ENCODE measurements at places on chromosomes 7 and 10.

DNA sequence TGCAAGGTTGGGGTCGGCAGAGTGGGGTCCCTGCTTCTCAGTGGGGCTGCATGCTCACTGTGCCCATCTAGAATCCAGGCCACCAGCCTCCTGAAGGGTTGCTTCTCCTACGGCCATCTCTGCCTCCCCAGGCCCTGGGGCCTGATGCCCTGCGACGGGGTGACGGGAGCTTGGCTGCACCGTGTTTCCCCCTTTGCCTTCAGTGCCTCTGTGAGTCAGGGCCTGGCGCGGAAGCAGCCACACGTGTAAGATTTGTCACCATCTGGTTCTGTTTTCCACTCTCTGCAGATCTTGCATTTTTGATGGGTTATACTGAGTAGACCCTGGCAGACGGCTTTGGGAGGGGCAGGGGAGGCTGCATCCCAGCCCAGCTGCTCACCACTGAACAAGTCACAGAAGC lies 7.2 kb downstream of the ADAMTS14 start:
- DNase-seq, result peak; percentile 81

DNA sequence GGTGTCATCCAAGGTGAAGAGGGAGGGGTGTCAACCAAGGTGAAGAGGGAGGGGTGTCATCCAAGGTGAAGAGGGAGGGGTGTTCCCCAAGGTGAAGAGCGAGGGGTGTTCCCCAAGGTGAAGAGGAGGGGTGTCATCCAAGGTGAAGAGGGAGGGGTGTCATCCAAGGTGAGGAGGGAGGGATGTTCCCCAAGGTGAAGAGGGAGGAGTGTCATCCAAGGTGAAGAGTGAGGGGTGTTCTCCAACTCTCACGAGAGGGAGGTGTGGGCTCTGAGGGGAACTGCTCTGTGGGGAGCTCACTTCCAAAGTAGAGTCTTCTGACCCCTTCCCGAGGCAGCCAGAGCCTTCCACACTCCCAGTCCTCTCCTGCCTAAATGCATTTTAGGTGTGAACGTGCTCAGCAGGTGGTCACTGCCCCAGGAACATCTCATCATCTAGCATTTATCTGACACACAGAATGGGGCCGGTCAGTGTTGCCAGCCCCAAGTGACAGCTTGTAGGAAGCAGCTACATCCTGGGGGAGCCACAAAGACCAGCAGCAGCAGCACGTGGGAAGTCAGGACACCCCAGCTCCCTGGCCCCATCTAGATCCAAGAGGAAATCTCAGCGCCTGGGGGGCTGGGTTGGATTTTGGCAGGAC lies 323.8 kb downstream of the GLRX3 start:
- DNase-seq, result no peak

- no peak for DNase-seq
Observed at GRCh38 chr7:158591944-158592343, 4.3 kb upstream of the PTPRN2 start.

GRCh38 chr7:31019509-31019908 lies 32.6 kb upstream of the ADCYAP1R1 start:
- DNase-seq, result no peak

GRCh38 chr10:77299320-77299719 lies 338.3 kb downstream of the KCNMA1 start:
- DNase-seq, result no peak

- peak; percentile 70 for DNase-seq
Observed at GRCh38 chr10:68086011-68086410, 10.9 kb upstream of the HERC4 start.

- DNase-seq, result no peak
Observed at GRCh38 chr7:47827871-47828270, 120.4 kb downstream of the PKD1L1 start.

- no peak for DNase-seq
Observed at GRCh38 chr10:73871295-73872189, 2.8 kb downstream of the CAMK2G start.

DNA sequence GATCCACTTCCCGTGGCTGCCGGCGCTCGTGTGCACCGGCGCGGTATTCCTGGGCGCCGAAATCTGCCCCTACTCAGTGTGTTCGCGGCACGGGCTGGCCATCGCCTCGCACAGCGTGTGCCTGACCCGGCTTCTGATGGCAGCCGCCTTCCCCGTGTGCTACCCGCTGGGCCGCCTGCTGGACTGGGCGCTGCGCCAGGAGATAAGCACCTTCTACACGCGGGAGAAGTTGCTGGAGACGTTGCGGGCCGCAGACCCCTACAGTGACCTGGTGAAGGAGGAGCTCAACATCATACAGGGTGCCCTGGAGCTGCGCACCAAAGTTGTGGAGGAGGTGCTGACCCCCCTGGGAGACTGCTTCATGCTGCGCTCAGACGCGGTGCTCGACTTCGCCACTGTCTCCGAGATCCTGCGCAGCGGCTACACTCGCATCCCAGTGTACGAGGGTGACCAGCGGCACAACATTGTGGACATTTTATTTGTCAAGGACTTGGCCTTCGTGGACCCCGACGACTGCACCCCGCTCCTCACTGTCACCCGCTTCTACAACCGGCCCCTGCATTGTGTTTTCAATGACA lies 1.3 kb downstream of the CNNM1 start:
- no peak for DNase-seq

GRCh38 chr7:151515276-151515565 lies 4.5 kb downstream of the RHEB start:
- no peak for DNase-seq

DNA sequence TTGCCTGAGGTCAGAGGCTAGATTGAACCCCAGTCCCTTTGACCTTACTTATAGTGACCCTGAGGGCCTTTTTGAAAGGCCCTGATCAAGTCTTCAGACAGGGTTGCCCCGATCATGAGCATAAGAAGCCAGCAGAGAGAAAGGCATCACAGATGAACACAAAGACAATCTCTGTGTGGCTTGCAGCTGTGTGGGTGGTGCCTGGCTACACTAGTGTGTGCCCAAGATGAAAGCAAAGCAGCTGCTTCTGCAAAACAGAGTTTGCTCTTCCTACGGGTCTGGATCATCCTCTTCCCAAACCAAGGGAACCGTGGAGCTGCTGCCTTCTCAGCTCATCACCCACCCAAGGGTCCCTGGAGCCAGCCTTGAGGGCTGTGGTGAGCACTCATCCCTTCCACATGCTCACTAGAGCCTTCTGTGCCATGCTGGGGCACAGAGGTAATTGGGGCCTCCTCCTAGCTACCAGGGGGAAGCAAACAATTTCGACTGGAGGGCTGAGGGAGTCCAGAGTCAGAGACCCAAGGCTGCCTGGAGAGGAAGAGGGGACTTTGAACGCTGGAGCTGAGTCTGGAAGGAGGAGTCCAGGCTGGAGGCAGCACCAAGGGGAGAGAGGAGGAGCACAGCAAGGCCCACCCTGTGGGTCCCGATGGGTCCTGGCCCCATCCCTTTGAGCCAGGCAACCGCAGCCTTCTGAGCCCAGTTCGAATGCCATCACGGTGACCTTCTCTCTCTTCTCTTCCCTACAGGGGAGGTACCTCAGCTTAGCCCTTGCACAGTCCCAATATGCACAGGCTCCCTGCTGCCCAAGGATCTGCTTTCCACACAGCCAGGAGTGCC lies 42.3 kb downstream of the ANTXRL start:
- no peak for DNase-seq

GRCh38 chr7:64541438-64542359 lies 21.2 kb downstream of the ZNF680 start:
- DNase-seq, result peak; percentile 83

GRCh38 chr10:46282842-46283574 lies 3.8 kb upstream of the ANTXRL start:
- DNase-seq, result peak; percentile 82

DNA sequence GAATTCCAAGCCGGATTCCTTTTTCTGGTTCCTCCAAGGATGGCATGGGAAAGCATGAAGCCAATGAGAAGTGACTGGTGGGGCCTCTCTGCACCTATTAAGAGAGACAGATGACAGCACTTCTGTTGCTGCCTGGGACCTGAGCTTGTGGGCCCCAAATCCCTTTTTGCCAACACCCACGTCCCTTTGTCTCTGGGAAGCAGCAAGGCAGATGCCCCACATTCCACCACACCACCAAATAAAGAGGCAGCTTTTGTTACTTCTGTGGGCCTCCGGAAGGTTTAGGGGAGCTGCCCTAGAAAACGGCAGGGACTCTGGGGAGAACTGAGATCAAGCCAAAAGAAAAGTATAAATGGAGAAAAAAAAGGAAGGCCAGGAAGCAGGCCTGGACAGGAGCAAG lies 3.4 kb downstream of the CCDC136 start:
- DNase-seq, result no peak

DNA sequence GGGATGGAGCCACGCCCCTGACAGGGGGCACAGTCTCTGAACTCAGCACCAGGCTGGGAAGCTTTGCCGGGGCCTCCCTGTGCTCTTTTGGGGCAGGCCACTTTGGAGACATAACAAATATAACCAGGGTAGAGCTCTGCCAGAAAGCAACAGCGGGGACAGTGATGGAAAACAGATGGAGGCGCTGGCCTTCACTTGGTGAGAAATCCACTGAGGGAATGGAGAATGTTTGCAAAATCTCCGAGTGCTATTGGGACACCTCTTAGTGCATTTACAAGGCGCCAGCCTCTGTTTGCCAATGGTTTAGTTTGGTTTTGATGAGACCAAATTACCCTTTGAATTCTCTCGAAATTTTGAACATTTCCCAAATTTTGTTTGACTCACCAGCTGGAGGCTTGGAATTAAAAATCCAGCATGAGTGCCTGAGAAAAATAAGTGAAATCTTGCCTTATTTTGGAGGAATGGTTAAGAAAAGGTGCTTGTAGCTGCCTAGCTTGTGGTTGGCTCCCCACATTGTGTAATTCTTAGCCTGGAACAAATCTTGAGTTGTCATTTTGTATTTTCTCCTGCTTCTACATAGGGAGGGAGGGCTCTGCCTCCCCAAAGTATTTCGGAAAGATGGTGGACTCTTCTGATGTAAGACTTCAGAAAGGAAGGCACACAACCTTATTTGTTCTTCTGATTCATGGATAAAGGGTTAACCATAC lies 980.5 kb downstream of the LRMDA start:
- no peak for DNase-seq

DNA sequence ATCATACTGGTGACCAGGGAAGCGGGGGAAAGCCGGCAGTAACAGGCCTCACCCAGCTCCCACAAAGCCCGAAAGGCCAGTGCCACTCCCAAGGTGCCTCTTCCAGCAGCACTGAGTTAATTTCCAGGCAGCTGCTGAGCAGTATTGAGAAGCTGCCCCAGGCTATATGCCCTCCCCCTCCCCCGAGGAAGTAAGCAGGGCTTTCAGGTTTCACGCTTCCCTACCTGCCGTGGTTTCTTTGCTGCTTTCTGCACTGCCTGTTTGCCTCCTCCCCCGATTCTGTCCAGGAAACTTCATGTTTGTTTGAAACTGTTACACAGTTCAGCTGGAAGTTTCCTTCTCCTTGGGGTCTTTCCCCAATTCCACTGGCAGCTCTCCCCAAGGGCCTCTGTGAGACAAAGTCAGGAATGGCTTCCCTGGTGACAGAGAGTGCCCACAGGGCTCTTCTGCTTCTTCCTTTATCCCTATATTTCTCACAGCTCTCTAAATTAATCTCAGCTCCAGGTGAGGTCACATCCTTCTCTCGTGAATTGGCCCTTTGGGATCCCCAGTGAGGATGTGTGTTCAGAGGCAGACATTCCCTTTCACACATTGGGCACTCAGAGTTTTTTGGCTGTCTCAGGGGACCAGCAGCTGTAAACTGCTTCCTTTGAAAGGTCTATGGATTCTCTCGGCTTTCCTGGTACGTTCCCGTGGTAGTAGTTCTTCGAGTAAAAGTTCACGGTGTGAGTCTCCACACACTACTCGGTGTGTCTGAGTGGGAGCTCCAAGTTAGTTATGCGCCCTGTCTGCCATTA lies 19.4 kb downstream of the C1GALT1 start:
- no peak for DNase-seq

DNA sequence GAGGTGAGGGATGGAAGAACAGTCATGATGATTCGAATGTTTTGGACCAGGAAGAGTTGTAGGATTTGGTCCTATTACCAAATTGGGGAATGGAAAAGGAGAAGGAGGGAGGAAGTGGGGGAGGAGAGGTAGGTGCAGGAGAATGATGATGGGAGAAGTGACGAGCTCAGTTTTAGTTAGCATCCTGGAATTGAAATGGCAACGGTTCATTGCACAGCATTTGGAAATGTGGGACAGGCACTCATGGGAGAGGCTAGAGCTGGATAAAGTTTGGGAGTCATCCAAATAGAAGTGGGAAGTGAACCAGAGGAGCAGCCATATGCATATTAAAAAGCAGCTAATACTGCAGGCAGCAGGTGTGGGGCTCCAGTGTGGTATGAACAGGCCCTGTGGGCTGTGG lies 253.6 kb downstream of the SORCS3 start:
- no peak for DNase-seq

DNA sequence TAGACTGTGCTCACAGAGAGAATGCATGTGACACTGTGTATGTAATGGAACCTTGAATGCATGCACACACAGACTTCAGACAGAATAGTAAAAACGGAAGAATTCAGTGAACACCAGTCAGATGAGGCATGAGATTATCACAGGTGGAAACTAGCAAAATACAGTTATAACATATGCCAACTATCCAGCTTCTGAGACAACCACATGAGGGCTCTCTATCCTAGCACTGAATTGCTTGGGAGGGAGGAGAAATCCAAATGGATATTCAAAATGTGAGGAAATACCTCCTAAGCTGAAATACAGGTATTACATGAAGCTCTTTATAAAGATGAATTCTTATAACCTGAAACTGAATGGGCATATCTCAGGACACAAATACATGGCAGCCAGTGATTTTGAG lies 30.6 kb downstream of the GARS1 start:
- no peak for DNase-seq

DNA sequence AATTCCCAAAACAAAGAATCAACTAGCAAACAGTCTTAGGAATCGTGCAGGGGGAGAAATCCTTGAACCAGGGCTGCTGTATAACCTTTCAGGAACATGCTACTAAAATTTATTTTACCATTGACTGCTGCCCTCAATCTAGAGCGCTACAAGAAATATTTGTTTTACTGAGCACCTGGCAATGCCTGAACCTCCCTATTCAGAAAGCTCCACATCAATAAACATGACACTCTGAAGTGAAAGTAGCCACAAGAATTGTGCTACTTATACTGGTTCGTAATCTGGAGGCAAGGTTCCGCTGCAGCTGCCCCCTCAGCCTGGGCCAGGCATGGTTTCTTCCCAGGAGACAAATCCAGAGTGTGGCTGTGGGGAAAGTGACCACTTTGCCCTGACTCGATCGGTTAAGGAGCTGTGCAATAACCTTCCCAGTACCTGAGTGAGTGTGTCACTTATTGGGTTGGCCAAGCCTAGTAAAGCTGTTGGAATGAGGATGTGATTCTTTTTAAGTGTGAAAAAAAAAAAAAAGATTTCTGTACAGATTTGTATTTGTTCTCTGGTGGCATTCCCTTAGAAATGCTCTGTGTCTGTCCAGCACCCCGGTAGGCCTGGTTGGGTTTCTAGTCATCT lies 7.7 kb downstream of the VWA2 start:
- DNase-seq, result no peak

GRCh38 chr10:117788911-117789310 lies 246.4 kb downstream of the EMX2 start:
- no peak for DNase-seq

DNA sequence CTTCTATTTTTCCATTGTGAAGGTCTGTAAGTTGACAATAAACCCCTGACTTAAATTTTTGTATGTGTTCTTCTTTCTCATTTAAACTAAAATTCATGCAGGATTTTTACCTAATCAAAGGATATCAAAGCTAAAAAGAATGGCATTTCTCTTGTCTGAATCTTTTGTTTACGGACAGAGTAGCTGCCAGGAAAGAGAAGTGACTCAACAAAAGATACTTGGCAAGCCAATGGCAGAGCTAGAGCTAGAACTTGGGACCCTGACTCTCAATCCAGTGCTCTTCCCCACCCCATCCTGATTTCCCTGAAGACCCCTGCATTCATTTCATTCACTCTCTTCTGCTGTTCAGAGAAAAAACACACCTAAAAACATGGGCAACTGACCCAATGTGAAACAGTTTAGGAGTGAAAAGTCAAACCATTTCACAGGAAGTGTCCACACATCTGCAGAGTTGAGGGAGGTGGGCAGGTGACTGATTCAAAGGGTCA lies 40.2 kb upstream of the PDLIM1 start:
- no peak for DNase-seq
